ENCODE measurements at places on chromosomes 4 and X. TPM values are rescaled to one million over a fixed set of nuclear protein-coding genes. Genes with fewer than 3 reads are reported as not detected.

GRCh38 chr4:171929907-171930306, 116.7 kb downstream of the GALNTL6 start:
- no peak for DNase-seq

GRCh38 chr4:10048941-10049697, 27.8 kb upstream of the SLC2A9 start:
- no peak for DNase-seq

The CFAP47 gene
- total RNA-seq, result not detected

DNA sequence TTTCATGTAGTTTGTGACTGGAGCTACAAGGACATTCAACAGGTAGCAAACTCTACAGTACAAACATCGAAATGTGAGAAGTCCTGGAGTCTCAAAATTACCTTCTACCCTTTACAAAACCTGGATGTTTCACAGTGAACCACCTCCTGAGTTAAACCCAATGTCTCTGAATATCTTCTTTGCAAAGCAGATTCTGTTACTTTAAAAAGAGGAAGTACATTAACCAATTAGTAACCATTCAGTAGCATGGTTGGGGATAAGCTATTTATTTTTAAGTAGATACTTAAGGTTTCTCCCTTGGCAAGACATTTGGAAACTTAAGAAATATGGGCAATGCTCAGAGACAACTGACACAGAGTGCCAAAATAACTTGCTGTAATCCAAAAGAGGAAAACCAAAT, 371.9 kb upstream of the NWD2 start:
- DNase-seq, result no peak

All from activated CD4-positive, alpha-beta T cell treated with anti-CD3 and anti-CD28 coated beads, Interleukin-2, amount 10 ng/mL, durations not matched to agents 24 days and 14 days (primary cell).